ENCODE measurements at places on chromosomes 12 and 14. TPM values are rescaled to one million over a fixed set of nuclear protein-coding genes. Genes with fewer than 3 reads are reported as not detected.

DNA sequence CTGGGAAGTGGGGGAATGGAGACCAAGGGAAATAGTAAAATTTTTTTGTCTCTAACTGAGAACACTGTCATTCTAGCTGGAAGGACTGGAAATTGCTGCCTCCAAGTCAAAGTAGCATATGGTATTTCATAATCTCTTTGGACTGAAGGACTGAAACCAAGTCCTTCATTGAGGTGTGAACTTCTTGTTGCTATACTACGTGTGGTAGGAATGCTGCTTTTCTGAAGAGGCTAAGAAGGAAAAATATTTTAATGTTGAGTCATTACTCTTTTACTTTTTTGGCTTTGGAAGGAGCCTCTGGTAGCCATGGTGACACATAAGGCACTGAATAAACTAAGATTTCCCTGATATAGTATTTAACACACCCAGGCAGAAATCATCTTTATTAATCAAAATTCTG is 465.4 kb downstream of the NPAS3 start:
- no peak for DNase-seq

GRCh38 chr12:75683220-75683619 is 171.8 kb upstream of the KRR1 start:
- no peak for DNase-seq

DNA sequence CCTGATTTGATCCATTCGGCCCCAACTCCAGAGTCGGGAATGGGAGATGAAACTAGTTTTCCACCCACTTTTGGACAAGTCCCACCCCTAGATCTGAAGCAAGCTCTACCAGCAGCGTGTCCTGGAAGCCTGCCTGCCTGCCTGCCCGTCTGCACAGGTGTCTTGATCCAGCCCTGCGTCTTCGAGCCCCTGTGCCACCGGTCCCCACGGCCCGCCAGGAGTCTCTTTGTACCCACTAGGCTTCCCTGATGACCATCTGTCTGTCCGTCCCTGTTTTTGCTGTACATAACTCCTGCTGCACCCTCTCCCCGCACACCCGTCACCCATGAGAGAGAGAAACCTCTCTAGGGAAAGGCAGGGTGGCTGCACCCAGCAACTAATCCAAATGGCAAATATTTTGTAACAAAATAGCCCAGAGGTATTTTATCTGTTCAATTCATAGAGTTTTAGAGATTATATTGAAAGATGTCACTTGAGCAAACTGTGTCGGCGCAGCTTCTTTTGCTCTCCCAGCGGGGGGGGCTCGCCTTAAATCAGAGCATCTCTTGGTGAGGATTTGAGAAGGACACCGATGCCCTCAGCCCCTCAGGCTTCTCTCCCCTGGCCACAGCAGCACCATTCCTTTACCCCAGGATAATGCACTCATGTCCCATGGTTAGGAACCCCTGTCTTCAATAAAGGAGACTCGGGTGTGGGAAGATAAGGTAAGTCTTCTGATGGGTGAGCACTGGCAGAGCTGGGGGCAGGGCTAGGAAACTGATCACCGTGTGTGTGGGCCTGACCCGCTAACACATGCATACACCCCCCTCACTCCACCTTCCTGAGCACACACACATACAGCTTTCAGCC is 35.8 kb downstream of the SLC6A12 start:
- peak; percentile 49 for DNase-seq

- DNase-seq, result no peak
Observed at GRCh38 chr14:50040895-50041465, 75.4 kb downstream of the VCPKMT start.

DNA sequence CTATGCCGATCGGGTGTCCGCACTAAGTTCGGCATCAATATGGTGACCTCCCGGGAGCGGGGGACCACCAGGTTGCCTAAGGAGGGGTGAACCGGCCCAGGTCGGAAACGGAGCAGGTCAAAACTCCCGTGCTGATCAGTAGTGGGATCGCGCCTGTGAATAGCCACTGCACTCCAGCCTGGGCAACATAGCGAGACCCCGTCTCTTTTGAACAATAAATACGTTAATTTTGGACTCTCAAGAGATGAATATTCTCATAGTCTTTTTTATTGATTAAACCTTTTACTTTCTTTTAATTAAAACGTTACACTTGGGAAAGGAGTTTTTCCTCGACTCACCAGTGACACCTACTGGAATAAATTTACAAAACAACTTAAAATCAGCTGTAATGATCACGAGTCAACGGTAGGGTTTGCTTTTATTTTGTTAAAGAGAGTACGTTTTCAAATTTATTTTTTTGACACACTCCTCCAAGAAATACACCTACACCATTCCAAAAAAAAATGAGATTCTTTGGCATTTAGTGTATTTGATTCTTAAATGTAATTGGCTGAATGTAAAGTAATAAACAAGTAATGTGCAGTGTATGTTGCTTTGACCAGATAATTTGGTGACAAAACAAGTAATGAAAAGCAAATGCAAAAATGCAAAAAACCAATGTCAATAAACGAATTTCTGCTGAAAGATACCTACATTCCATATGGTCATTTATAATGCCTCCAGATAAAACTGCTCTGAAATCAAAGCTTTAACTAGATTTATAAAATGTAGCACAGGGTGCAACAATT is 687 bp upstream of the RPS29 start:
- peak; percentile 40 for DNase-seq

- DNase-seq, result no peak
Observed at GRCh38 chr14:36517242-36518030, 2.6 kb downstream of the NKX2-1 start.

KRT75 gene
- total RNA-seq, result not detected

PFDN5 gene
- 356 TPM for total RNA-seq

STON2 gene
- total RNA-seq, result 9.0 TPM

HSPB8 gene
- 497 TPM for total RNA-seq

DEPDC4 gene
- not detected for total RNA-seq

Data from right cardiac atrium (tissue), 5 donors.